Stimulated activated CD4-positive, alpha-beta T cell treated with anti-CD3 and anti-CD28 coated beads, TNF-alpha, amount 100 ng/mL, for 4 hours (primary cell): ENCODE measurements at places on chromosomes 1 and 21.

DNA sequence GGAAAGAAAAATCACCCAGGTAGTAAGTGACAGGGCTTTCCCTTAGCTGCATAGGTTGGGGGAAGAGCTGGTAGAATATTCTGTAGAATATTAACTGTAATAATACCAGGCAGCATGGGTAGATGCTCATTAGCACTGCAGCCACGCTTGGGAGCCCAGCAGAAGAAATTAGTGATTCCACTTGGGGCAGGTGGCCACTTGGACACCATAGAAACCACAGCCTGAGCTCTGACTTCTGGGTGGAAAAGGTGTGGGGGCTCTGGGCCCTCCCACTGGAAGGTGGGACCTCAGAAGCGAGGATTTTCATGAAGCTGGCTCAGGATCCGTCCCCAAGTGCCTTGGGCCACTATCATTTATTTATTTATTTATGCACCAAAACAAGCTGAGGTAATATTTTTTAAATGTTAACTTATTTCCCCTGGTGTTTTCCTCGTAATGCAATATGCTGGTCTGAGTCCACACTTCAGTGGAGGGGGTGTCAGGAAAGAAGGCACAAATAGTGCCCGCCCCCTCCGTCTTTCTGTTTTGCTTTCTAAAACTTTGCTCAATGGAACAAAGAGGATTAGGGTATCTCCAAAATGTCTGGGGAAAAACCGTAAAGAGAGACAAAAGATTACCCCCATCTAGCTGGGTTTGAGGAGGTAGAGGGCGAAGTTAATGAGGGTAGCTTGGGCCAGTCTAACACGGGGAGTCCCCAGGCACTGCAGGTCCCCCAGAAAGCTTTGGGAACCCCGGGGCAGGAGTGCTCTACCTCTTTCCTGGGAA lies 75.2 kb upstream of the GADD45A start:
- no peak for DNase-seq

DNA sequence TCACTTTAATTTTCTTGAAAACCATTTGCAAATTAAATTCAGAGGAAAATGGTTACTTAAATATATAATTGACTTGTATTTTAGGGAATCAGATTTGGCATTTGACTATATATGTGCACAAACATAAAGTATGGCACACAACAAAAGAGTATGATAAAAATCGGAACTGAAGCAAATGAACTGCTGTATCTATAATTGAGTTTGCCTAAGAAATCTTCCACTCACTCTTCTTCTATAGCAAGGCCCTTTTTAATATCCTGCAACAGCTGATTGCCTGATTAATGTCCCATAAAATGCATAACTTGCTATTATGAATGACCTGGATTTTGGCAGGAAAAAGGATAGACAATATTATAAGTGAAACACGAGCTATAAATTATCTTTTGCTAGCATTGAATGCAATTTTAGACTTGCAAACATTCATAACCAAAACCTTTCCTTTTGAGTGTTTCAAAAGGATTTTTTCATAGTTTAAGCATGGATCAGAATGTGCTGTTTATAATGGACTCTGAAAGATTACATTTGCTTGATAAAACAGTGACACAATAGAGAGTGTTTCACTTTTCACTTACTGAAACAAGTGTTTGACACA lies 2204.3 kb downstream of the MRPL39 start:
- no peak for DNase-seq

DNA sequence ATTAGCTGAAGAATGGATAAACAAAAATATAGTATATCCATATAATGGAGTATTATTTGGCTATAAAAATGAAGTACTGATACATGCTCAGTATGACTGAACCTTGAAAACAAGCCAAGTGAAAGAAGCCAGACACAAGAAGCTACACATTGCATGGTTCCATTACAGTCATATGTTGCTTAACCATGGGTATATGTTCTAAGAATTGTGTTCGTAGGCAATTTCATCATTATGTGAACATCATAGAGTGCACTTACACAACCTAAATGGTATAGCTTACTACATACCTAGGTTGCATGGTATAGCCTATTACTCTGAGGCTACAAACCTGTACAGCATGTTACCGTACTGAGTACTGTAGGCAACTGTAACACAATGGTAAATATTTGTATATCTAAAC lies 28.6 kb upstream of the FCAMR start:
- no peak for DNase-seq

DNA sequence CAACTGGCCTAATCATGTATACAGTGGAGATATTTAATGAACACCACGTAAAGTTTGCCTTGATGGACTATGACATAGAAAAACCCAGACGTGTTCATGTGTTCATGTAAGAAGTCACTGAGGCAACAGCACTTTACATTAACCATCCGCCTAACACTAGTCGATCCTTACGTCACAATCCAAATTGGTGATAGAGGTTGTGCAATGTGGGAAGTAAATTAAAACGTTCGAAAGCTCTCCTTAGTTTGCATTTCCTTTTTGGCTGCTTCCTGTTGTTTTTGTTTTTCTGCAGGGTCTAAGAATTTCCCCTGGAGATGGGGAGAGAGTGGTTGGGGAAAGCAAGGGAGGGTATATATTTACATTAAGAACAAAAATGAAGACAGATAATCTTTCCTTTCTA lies 587.5 kb upstream of the ADGRL2 start:
- no peak for DNase-seq

DNA sequence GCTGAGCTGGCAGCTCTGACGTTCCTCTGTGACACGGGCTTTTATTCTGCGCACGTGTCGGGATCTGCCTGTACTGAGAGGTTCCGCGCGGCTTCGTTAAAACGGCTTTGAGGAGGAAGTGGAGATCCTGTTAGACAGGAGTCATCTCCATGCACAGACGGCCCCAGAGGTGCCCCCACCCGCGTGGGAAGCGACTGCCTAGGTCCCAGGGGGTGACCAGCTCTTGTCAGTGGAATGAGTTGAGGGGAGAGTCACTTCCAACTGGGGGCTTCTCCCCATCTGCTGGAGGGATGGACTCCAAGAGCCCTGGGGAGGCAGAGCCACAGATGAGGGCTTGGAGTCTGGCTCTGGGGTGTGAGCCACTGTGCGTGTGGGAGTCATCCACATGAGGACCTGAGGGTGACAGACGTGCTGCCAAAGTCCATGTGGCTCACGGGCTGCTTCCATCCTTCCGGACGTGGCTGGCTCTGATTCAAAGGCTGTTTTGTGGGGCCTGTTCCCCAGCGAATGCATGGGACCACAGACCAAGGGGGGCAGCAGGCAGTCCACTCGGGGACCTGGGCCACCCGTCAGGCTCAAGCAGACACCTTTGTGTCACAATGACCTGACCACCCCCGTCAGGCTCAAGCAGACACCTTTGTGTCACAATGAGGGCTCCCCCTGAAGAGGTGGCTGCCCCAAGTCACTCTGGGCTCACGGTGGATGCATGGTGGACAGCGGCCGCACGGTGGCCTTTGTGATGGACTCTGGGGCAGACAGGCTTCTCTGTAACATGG lies 26.8 kb downstream of the PTTG1IP start:
- no peak for DNase-seq

- no peak for DNase-seq
Measured at GRCh38 chr1:180145446-180145845, 9.2 kb upstream of the QSOX1 start.

DNA sequence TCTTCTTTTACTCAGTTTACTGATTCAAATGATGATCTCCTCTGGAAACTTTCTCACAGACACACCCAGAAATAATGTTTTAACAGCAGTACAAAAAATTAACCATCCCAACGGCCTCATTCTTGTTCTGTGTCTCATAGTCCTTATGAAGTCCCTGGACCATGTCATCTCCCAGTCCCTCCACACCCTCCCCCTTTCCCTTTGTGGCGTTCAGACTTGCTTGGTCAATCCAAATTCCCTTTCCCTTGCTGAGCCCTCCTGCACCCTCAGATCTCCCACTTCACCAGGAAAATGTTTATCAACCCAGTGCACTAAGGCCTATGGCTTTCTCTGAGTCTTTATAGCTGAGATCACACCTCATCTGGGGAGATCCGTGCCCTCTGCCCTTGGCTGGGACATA lies 85.9 kb downstream of the CENPF start:
- DNase-seq, result no peak

DNA sequence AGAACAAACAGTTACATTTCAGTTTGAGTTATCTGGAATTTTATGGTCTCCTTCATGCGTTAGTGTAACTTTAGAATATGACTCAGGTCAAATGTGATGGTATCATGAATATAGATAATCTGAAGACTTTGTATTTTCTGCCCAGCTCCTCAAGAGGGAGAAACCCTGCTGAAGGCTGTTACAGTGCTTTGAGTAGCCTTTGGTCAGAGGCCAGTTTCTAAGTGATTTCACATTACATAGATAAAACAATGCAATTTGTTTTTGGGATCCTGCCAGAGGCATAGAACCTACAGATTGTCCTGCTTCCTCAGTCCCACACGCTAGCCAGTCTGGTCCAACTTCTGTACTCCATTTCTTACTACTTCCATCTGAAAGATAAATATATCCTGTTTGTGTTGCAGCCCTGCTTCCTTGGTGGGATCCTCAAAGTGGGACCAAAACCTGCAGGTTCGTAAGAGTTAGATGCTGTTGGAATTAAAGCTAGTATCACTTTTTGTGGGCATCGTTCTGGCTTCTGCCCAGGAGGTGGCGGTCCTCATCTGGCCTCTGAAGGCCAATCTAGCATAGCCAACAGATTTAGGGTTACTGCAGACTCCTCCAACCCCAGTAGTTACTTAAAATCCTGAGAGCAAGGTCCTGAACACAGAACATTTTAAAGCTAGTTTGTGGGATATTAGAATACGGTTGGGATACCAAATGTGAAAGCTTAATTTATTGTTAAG lies 645.8 kb upstream of the USP24 start:
- no peak for DNase-seq

- no peak for DNase-seq
Measured at GRCh38 chr1:233909195-233909594, 4.7 kb downstream of the SLC35F3 start.

GRCh38 chr1:112794654-112795239 lies 79.6 kb upstream of the PPM1J start:
- DNase-seq, result no peak

GRCh38 chr21:34004013-34004938 lies 69.1 kb upstream of the MRPS6 start:
- DNase-seq, result no peak

DNA sequence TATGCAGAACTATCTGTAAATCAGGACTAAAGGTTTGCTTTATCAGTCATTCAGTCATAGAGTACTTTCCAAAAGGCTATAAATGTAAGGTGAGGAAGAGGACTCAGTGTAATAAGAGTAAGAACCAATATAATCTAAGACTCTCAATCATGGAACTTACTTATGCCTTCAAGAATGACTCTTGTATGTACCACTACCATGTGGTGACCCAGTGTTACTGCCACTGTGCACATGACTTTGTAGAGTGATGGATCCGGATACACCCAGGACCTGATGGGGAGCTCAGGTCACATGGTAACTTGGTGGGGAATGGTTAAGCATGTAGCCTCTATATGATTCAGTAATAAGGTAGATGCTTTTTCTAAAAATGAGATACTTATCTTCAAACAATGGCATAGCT lies 2099.8 kb downstream of the MRPL39 start:
- no peak for DNase-seq

- no peak for DNase-seq
Measured at GRCh38 chr1:44354268-44354839, 703 bp downstream of the ERI3 start.

DNA sequence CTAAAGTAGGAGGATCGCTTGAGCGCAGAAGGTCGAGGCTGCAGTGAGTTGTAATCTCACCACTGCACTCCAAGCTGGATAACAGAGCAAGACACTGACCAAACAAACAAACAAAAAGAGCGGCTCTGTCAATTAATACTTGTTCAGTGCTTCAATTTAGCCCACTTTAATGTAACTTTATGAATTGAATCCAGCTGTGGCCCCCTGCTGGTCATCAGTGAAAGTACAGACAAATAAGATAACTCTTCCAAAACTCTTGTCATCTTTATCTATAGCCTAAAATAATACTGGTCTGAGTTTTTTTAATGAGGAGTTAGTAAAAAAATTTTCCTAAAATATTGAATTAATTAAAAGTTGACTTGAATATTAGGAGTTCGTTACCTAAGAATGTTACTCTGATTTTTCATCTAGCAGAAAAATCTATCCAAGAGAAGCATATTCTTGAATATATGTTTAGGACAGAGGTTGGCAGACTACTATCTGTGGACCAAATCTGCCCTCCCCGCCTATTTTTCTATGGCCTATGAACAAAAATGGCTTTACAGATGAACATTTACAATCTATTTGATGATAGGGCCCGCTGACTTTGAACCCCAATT lies 26.1 kb downstream of the ATP5PF start:
- peak; percentile 31 for DNase-seq

GRCh38 chr1:3606779-3607702 lies 4.3 kb downstream of the MEGF6 start:
- no peak for DNase-seq

DNA sequence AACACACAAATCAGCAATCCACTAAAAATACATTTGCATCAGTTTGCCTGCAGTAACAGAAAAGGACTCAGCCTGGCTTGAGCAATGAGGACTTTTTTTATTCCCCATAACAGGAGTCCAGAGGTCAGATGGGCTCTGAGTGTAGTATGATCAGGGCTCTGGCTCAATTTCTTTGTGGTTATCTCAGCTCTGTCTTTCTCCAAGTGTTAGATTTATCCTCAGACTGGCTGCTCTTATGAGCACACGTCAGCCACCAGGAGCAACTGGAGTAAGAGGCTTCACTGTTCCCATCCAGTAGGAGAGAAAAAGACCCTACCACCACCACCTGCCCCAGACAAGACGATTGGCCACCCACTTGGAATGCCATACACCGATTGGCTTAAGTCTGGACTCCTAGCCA lies 36.2 kb upstream of the KLHDC7A start:
- no peak for DNase-seq

GRCh38 chr21:41932576-41933312 lies 21.1 kb downstream of the C2CD2 start:
- no peak for DNase-seq

GRCh38 chr1:92211166-92211565 lies 6.5 kb upstream of the C1orf146 start:
- no peak for DNase-seq

DNA sequence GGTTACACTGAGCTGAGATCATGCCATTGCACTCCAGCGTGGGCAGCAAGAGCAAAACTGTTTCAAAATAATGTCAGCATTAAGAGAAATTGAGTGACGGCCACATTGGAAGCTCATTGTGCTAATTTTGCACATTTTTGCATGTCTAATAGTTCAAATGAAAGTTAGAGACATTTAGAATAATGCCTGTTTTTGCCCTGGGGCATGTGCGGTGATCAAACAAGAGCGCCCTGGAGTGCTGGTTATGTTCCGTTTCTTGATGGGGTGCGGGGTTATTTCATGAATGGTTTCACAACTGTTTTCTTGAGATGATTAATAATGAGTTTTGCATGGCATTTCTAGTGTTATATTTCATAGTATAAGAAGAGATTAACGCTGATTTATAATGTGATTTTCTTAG lies 13.1 kb downstream of the OR2T11 start:
- DNase-seq, result no peak

GRCh38 chr1:89085781-89086180 lies 20.8 kb upstream of the GBP1 start:
- DNase-seq, result peak; percentile 45
